ENCODE measurements at places on chromosomes 5 and 9.

GRCh38 chr5:16849775-16850174, 86.3 kb downstream of the MYO10 start:
- no peak for DNase-seq

DNA sequence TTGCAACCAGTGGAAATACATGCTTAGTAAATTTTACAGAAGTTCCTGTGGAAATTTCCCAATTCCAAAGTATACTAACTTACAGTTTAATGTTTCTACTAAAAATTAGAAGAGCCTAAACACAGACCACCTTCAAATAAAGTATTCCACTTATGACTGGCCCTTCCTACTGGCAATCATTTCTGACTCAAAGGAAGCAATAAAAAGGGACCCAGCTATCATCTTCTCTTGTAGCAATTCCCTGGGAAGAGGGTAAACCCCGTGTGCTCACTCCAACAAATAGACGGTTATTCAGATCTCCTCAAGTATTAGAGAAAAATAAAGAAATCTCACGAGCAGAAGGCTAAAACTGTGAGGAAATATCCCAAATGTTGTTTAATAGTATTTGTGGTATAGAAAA, 43.3 kb downstream of the GOLPH3 start:
- no peak for DNase-seq

- no peak for DNase-seq
These were observed 28.5 kb downstream of the TJP2 start for GRCh38 chr9:69202556-69202955.

- no peak for DNase-seq
These were observed 1.7 kb downstream of the FBXW5 start for GRCh38 chr9:136942881-136943230.

- DNase-seq = no peak
These were observed 6.2 kb upstream of the CKMT2 start for GRCh38 chr5:81226949-81227348.
